CD4-positive, alpha-beta T cell treated with Interleukin-6 at 100 ng/mL for 8 hours (primary cell): ENCODE measurements at places on chromosomes 2 and 18.

GRCh38 chr2:42167458-42167857 lies 1.7 kb upstream of the EML4 start:
- DNase-seq: no peak

GRCh38 chr18:22286585-22286984 lies 117.2 kb downstream of the GATA6 start:
- no peak for DNase-seq

- no peak for DNase-seq
Observed at GRCh38 chr2:15934291-15934945, 5.9 kb upstream of the MYCN start.

DNA sequence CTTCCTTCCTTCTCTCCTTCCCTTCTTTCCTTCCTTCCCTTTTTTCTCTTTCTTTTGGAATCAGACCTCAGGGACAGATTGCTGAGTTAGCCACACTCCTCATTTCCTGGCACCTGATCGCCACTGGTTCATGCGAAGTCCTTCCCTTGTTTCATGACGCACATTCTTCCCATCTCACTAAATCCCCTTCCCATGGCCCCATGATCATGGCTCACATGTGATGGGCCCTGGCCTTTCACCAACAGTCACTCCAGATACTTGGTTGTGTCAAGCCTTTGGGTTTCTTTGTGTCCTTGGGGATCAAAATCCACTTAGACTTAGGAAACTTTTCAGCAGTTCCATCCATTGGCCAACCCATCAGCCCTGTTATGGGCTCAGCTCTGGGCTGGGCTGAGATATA lies 23.8 kb upstream of the ASPRV1 start:
- DNase-seq: no peak

GRCh38 chr2:166519391-166519962 lies 25.4 kb upstream of the SCN7A start:
- no peak for DNase-seq

DNA sequence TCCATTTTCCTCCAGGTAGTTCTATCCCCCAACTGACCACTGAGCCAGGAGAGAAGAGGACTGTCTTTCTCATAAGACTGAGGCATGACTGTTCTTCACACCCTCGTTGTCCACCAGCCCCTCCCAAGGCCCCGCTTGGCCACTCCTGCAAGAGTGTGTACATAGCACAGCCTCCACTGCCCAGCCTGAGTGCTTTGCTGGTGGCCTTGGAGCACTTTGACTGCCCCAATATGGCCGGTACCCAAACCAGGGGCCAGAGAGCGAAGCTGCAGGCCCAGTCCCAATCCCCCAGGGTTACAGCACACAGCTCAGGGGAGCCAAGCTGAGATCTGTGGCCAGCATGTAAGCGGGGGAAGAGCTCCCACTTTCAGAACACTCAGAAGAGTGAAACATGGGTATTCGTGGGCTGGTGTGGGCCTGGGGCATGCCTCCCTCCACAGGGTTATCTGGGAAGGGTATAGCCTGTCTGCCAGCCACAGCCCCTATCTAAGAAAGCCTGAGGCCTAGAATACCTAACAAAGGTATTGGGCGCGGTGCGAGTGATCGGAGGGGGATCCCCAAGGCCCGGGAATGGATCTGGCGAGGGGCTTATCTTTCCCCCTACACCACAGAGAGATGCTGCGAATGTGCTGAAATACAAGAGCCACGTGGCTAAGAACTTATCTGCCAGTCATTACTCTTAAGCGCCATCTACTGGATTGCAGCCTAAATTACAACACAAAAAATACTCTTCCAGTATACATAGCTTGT lies 163.8 kb downstream of the WDPCP start:
- DNase-seq: peak; percentile 7

DNA sequence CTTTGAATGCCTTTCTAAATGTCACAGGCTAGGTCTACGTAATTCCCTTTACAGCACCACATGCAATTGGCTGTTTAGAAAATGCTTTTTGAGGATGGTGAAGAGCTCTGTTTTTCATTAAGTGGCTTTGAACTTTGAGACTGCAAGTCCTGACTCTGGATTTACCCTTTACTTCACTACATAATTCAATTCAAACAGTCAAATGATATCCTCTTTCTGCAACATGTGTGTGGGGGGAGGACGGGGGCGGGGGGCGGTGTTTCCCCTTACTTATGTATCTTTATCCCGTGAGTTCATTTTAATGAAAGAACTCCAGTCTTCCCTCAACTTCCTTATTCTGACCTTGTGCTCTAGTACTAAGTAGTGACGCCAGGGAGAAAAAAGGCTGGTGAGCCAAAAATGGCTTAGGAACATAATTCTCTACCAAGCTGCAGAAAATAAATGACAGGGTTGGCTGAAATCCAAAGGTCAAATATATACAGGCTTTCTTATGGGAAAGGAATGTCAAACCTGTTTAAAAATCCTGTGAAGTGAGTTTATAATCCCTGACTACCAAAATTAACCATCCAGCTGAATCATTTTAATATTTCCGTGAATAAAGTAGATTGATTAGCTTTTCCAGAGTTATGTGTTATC lies 119.6 kb downstream of the SLC8A1 start:
- DNase-seq: no peak

- no peak for DNase-seq
Observed at GRCh38 chr2:32863326-32863725, 83.4 kb upstream of the LTBP1 start.

DNA sequence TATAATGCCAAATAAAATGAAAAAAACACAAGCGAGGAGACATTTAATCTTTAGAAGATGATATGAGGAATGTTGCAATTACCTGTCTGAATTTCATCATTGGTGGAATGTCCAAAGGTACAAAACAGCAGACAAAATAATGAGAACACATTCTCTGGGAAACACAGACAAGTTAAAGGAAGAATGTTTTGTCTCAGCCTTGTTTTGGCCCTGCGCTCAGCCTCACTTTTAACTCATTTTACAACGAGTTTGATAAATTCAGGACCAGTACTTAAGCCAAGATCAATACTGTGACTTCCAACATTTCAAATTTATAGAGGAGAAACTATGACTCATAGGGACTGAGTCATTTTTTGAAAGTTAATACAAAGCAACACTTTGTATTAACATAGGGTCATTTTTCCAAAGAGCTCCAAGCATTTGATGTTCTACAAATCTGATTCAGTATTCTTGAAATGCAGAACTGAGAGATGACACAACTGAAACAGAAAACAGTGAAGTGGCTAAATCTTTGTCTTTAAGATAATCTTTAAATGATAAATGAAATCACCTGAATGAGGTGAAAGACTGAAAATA lies 833.2 kb upstream of the CHAC2 start:
- no peak for DNase-seq

- DNase-seq: no peak
Observed at GRCh38 chr18:25010623-25011374, 341.2 kb downstream of the ZNF521 start.

- no peak for DNase-seq
Observed at GRCh38 chr18:3152294-3152693, 67.5 kb downstream of the MYOM1 start.

- no peak for DNase-seq
Observed at GRCh38 chr2:121705390-121705789, 31.3 kb downstream of the NIFK start.

DNA sequence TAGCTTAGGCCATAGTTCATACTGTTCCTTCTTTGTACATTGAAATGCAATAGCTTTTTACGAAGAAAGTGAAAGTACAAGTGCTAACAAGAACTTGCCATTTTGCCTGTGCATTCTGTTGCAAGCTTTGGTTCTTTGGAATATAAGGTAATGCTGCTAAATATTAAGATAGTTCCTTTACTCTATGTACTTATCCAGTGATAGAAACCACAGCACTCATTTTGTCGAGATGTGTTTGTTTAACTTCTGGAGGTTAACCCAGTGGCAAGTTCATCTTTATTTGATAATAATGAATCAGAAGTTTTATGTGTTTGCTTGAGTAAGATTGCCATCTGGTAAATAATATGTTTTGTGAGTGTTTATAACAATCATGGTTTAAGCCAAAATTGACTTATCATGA lies 373.1 kb upstream of the FANCL start:
- DNase-seq: no peak

- no peak for DNase-seq
Observed at GRCh38 chr18:37720663-37721062, 155.1 kb upstream of the CELF4 start.

GRCh38 chr2:129080715-129081476 lies 762.2 kb upstream of the HS6ST1 start:
- no peak for DNase-seq

GRCh38 chr18:11392292-11392691 lies 217.1 kb upstream of the SLC35G4 start:
- no peak for DNase-seq

- DNase-seq: no peak
Observed at GRCh38 chr2:5798084-5798483, 105.9 kb downstream of the SOX11 start.

DNA sequence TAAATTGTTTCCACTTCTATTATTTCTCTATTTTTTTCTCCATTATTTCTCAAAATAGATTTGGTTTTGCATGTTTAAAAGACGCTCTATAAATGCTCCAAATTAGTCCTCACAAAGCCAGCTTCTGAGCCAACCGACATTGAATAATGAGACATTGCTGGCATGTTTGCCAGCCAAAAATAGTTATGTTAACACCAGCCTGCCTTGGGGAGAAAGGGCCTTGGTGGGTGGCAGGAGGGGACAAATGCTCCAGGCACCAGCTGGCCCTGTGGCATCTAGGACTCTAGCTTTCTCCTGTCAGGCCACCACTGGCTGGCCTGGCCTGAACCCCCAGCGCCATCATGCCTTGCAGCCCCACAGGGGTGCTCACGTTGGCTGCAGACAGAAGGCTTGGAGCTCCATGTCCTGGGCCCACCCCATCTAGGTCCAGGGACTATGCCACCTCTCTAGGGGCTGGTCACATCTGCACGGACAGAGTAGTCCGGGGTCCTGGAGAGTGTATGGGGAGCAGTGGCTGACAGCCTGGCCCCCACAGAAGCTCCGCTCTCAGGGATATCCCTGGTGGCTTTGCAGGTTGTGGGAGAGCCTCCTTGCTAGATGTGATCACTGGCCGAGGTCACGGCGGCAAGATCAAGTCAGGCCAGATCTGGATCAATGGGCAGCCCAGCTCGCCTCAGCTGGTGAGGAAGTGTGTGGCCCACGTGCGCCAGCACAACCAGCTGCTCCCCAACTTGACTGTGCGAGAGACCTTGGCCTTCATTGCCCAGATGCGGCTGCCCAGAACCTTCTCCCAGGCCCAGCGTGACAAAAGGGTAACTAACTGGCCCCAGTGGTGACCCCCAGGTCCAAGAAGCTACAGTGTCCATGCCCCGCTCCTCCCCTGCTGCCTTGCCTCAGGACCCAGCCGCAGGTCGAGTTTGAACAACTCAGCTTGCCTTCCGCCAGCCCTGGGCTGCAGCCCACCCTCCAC lies 12.5 kb downstream of the ABCG8 start:
- DNase-seq: no peak

DNA sequence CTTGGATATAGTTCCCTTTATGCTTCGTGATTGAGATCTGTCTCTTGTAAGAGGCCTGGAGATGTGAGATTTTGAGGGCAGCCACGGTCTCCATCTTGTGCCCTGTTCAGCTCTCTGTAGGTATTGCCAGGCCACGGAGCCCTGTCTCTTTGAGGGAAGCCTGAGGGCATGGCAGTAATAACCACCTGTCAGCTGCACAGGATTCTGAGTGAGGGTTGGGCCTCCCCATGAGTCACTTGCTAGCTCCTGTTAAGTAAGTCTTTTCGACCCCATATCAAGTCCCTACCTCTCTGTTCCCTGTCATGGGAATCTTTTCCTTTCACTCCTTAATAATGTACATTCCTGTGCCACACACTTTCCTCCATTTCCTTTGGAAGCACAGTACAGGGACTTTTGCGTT lies 20.4 kb downstream of the LYPD6B start:
- no peak for DNase-seq

GRCh38 chr2:128362889-128363228 lies 44.2 kb upstream of the HS6ST1 start:
- DNase-seq: no peak

DNA sequence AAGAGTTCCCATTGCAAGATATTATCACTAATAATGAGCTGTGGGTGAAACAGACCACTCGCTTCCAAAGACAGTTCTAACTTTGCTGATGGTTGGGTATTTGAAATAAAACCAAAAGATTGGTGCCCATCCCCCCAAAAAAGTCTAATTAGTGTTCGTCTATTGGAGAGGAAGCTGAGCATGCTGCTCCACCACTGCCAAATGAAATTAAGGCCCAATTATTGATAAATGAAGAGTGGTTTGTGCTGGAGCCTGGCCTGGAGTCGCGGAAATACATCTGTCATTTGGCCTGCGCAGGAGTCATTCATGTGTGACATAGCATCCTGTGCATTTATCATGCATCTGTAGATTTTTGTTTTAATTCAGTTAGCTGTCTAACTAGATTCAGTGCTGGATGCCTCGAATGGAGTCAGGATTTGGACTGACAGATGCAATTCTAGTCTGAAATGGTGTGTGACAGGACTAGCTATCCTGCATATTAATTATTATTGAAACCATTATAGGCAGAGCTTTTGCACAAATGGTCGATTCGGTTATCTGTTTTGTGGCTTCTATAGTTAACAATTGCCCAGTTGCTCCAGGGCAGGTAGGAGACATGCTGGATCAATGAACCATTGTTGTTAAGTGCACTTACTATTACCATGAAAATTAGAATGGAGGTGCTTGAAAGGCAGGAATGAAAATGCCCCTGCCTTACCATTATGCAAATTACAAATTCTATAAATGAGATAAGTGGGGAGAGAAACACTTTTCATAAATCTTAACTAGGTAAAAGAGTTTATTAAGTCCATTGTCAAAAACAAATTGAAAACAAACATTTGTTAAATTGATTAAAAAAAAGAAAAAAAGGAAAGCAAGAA lies 450.4 kb upstream of the TCF4 start:
- DNase-seq: no peak

DNA sequence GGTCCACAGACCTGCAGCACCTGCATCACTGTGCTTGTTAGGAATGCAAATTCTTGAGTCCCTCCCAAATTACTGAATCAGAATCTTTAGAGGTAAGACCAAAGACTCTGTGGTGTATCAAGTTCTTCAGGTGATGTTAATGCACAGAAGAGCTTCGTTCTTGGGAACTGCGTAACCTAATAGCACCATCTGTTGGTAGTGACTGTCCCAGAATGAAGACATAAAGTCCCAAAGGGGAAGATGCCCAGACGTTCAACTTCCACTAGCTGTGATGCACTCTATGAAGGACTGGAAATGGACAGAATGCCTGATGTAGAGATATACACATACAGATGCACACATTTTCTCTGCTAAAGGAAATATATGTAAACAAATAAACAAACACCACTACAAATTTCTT lies 576.0 kb downstream of the LRP1B start:
- no peak for DNase-seq

- DNase-seq: no peak
Observed at GRCh38 chr2:157880927-157881326, 4.8 kb upstream of the ACVR1 start.

GRCh38 chr2:101082998-101083397 lies 68.2 kb downstream of the TBC1D8 start:
- DNase-seq: no peak

DNA sequence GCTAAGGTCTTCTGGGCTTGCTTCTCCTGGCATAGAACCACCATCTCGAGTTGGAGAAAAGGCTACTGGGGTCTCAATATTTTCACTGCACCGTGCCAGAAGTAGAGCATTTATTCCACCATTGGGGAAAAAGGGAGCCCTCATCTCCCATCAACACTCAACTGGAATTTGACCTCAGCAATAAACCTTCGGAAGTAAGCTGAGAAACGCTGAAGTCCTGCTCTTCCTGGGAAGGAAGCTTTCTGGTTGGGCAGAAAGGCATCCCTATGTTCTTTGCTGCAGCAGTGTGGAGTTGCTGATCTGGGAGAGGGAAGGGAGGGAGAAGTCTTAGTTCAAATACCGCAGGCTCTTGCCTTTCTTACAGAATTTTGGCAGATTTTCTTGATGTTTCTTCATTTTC lies 368.8 kb downstream of the NUP35 start:
- no peak for DNase-seq
